NCI-H524 (cell line): ENCODE measurements at places on chromosomes 2 and 18.

DNA sequence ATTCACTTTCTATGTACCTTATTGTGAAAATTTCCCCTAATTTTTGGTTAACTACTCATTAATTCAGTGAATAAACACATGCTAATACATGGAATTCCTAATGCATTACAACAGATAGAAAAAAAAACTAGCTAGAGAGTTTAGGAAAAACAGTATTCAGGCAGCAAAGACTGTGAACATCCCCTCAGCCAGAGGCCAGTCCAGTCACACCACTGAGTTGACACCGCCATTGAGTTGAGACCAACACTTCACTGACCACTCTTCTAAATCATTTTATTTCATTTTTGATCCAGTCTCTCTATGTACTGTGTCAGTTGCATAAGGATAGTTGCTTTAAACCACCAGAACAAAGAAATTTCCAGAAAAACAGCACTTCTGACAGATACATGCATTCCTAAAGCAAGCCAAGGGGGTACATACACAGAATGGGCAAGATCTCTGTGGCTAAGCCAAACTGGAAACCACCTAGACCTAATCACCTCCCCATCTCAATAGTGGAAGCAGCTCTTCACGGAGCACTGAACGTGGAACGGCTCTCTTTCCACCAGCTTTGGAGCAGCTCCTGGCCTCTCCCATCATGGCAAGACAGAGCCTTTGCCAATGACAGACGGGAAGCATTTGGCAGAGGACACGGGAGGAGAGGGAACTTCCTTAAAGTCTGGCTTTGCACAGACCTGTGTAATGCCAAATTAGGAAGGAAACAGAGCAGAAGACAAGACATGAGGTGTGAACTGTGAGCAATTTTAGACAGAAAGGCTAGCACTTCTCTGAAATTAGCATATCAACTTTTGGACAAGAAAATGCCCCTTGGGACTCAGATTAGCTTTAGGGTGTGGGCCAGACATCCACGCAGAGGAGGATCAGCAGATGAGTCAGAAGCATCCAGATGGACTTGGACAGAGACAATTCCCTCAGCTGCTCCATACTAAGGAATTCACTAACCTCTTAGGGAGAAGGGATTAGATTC lies 36.4 kb downstream of the CACNB4 start:
- DNase-seq = peak; percentile 17

DNA sequence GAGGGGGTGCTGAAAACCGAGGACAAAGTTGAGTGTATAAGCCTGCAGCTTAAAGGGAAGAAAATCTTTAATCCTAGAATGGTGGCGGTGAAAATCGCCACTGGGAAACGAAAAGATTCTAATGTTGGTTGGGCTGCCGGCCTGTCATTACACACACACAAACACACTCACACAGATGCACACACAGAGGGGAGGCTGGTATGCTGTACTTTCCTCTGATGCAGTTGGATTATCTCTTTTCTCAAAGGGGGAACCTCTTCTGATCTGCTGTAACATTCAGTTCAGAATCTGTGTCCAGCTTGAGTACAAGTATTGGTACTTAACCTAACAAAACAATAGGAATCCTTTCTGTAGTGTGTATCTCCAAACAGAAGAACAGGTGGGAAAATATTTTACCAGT lies 39.0 kb downstream of the ANXA4 start:
- no peak for DNase-seq

DNA sequence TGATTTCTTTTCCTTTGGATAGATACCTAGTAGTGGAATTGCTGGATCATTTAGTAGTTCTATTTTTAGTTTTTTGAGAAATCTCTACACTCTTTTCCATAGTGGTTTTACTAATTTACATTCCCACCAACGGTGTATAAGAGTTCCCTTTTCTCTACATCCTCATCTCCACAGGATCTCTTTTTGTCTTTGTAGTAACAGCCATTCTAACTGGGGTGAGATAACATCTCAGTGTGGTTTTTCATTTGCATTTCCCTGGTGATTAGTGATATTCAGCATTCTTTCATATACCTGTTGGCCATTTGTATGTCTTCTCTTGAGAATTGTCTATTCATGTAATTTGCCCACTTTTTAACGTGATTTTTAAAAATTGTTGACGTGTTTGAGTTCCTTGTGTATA lies 13.8 kb downstream of the RFTN2 start:
- no peak for DNase-seq

- no peak for DNase-seq
Measured at GRCh38 chr2:126664234-126664633, 8.3 kb downstream of the GYPC start.

DNA sequence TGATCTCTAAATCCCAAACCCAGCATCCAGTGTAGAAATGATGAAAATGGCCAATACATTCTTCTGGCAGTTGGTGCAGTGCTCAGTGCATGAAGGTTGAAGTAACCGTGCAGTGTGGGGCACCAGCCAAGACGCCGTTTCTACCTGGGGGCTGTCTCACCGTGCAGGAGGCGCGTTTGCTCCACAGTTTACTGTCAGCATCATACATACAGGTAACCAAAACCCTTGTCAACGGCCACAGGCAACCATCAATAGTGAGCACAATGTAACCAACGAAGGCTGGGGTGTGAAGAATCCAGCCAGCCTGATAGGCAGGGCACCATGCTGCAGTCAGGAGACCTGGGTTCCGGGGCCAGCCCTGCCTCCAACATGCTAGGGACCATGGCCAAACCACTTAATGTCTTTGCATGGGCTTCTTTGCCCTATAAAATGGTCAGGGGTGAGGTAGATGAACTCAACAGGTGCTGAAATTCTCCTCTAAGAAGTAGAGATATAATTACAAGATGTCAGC lies 127.5 kb upstream of the ID2 start:
- DNase-seq = no peak

DNA sequence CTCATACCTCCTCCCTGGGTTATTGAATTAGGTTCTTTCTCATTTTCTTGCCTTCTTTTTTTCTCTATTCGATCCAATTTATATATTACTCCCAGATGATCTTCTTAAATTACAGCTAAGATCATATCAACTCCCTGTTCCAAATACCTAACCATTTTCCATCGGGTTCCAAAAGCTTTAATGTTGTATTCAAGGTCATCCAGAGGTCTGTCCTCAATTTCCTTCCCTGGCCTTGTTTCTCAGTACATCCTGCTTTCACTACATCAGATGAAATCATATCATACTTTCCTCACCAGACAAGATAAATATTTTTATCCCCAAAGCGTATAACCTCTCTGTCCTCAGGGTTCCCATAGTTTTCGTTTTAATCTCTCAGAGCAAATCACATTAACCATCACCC lies 36.3 kb upstream of the GREB1L start:
- no peak for DNase-seq

DNA sequence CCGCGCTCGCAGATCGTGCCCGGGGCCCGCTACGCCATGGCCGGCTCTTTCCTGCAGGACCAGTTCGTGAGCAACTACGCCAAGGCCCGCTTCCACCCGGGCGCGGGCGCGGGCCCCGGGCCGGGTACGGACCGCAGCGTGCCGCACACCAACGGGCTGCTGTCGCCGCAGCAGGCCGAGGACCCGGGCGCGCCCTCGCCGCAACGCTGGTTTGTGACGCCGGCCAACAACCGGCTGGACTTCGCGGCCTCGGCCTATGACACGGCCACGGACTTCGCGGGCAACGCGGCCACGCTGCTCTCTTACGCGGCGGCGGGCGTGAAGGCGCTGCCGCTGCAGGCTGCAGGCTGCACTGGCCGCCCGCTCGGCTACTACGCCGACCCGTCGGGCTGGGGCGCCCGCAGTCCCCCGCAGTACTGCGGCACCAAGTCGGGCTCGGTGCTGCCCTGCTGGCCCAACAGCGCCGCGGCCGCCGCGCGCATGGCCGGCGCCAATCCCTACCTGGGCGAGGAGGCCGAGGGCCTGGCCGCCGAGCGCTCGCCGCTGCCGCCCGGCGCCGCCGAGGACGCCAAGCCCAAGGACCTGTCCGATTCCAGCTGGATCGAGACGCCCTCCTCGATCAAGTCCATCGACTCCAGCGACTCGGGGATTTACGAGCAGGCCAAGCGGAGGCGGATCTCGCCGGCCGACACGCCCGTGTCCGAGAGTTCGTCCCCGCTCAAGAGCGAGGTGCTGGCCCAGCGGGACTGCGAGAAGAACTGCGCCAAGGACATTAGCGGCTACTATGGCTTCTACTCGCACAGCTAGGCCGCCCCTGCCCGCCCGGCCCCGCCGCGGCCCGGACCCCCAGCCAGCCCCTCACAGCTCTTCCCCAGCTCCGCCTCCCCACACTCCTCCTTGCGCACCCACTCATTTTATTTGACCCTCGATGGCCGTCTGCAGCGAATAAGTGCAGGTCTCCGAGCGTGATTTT lies 7.6 kb downstream of the TBR1 start:
- DNase-seq = peak; percentile 14

DNA sequence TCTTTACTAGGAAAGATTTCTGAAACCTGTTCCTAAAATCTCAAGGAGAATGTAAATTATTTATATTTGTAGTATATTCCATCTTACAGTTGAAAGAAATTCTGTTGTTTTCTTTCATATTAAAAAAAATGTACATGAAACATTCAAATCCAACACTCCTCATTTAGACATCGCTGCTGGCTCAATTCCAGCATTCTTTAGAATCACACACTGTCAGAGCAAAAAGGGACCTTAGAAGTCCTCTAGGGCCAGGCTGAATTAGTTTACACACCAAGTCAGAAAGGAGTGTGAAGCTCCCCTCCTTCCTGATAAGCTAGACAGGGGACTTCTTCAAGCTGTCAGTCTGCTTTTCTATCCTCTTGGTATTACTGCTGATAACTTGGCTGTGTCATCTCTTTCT lies 158.6 kb upstream of the LTBP1 start:
- no peak for DNase-seq

DNA sequence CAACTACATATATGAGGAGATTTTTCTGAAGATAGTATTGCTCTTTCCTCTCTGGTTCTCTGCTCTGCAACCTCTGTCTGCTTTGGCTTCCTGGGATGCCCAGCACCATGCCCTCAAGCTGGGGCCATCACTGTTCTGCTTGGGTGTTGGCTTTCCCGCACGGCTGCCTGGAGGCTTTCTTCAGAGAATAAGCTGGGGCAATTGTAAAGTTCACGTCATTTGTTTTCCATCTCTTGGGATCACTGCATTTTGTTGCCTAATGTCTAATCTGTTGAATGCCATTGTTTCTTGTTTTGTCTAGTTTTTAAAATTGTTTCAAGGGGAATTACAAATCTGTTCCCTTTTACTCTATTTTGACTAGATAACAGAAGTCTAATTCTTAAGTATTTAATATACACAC lies 437.3 kb upstream of the NRP2 start:
- DNase-seq = no peak

DNA sequence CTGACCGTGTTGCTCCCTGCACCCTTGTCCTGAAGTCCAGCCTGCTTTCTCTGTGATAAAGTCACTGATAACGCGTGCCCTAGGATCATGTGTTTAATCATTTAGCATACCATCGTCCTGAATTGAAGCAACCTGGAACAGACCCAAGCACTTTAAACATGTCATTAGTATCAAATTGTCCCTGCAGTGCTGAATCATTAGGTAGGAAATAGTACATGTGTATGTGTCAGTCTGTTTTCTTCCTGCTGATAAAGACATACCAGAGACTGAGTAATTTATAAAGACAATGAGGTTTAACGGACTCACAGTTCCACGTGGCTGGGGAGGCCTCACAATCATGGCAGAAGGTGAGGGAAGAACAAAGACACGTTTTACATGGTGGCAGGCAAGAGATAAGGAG lies 2.8 kb downstream of the ASB18 start:
- no peak for DNase-seq

GRCh38 chr2:213934560-213934959 lies 476.3 kb upstream of the VWC2L start:
- peak; percentile 1 for DNase-seq

DNA sequence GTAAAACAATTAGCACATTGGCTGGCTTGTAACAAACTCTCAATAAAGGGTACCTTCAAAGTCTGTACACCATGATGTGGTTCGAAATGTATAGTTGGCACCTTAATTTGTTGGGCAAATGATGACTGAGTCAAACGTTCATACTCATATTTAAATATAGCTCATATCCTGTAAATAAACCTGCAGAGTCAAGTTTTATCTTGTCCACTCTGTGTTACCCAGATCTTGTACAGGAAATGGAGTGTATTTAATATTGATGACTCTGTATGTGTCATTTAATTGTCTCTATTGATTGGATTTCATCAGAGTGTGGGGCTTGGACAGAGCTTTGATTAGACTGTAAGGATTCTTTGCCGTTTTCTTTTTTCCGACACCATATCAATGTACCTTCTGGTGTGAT lies 805.6 kb upstream of the ZEB2 start:
- no peak for DNase-seq

DNA sequence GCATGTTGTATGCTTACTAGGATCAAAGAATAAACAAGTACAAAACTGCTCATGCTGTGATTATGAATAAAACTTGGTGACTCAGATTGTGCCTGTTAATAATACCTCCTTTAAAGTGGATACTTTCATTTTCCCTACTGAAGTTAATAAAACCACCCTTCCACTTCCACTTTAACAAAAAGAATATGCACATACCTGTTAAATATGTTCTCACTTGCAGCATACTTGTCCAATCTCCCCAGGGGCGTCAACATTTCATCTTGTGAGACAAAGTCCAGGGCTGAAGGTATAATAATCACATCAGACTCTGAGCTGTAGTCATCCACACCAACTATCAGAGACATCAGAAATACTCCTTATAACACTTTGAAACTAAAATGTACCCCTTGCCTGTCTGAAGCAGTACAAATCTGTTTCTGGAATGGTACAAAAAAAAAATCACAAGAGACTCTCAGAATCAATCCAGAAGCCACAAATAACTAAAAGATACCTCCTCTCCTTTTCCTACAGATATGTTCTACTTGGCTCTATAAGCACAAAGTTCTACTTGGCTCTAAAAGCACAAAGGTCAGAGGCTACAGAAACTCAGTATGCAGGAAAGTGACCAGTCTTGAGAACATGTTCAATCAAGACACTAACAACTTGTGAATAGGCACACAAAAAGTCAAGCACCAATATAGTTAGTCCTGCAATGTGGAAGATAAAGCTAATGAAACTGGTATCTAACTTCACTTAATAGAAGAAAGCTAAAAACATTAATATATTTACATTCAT lies 19.3 kb downstream of the PPP4R1 start:
- no peak for DNase-seq

DNA sequence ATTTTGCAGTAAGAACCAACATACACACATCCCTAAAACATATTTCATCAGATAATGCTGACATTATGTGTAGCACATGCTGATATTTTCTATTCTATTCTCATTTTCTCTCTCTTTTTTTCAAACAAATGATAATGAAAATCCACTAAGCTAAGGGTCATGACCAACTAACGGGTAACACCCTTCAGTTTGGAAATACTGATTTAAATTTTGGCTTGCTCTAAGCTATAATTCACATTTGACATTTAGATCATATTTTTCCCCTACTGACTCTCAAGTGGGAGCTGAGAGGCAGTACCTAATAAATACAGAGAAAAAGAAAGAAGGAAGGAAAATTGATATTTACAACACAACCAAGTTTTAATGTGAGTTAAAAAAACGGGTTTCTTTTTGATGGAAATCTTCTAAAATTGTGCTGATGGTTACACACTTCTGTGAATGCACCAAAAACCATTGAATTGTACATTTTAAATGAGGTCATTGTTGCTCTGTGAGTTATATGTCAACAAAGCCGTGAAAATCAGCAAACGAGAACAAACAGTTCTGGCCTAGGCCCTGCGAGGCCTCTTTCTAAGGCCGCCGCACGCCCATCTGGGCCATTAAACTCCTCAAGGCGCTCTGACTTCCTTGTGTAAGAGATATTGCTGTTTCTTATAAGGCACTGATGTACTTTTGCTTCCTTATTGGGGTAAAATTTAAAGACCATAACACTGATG lies 124.2 kb downstream of the GALR1 start:
- no peak for DNase-seq

- peak; percentile 33 for DNase-seq
Measured at GRCh38 chr18:21241301-21242048, 557 bp upstream of the GREB1L start.

GRCh38 chr2:10494351-10495066 lies 46.4 kb upstream of the ODC1 start:
- no peak for DNase-seq
